ENCODE measurements at places on chromosomes 5 and 9.

- no peak for DNase-seq
These were observed 14.5 kb downstream of the DOCK2 start for GRCh38 chr5:169651526-169651925.

DNA sequence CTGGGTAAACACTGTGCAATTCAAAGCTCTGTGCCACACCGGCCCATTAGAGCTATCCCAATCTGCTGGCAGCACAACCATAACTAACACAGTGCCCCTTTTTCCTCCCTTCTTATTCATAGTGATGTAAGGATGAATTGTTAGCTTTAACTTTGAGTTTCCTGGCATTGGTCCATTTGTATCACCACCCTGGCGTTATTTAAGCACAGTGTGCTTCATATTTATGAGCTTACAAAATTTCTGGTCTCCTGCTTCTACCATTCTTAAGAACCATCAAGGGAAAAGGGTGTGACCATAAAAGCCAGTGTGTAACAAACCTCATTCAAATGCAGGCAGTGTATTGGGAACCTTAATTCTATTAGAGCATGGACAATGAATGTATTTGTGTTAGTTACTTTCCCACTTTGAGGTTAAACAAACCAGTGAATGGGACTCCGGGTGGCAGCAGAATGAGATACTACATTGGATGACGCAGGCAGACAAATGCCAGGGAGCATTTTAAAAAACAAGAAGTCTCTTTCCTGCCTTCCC lies 222.6 kb downstream of the TMEM161B start:
- no peak for DNase-seq

DNA sequence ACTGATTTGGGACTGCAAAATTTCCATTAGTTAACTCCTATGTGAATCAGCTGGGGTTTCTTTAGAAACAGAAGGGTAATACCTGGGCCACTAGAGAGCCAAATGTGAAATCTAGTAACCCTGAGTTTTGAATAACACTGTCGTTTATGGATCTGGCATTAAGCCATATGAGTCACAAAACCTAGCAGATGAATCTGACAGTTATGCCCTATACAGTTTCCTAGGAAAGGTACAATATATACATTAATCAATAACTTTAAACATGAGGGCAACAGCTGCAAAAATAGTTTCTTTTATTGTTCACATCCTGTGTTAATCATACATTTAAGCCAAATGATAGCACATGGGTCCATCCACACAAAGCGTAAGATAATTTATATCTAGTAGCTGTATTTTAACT lies 56.9 kb downstream of the PAM start:
- no peak for DNase-seq

GRCh38 chr9:7976167-7976755 lies 176.7 kb upstream of the DMAC1 start:
- DNase-seq: no peak

GRCh38 chr9:77194423-77194822 lies 17.1 kb downstream of the VPS13A start:
- DNase-seq: no peak

DNA sequence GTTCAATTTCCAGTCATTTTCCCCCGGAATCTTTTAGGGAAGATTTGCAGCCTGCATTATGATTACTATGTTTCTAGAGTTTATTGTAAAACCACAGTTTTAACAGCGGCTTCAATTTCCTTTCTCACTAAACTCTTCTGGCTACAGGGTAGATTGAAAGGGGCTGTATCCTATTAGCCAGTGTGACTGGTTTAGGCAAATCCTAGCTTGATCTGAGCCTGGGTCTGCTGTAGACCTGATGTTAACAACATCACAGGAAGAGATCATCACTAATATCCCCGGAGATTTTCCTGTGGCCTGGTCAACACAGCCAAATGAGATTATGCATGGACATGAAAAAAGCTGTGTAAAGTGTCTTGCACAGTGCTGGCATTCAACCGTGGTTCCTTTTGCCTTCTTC lies 33.4 kb downstream of the STOM start:
- no peak for DNase-seq

- no peak for DNase-seq
These were observed 21.1 kb upstream of the DMRTA1 start for GRCh38 chr9:22425551-22425950.

DNA sequence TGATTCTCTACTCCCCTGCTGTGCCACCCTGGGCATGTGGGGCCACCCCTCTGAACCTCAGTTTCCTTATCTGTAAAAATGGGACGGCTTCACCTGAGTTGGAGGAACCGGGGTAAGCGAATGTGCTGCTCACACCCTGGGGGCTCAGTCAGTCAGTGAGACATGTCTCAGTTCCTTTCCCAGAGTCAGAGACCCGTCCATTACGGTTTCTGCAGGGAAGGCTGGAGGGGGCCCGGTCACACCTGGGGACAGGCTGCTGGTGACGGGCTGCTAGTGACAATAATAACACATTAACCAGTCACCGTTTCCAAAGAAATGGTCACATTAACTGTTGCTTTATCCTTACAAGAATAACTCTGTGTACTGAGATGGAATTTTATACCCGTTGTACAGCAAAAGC lies 282.4 kb downstream of the NSG2 start:
- DNase-seq: no peak

DNA sequence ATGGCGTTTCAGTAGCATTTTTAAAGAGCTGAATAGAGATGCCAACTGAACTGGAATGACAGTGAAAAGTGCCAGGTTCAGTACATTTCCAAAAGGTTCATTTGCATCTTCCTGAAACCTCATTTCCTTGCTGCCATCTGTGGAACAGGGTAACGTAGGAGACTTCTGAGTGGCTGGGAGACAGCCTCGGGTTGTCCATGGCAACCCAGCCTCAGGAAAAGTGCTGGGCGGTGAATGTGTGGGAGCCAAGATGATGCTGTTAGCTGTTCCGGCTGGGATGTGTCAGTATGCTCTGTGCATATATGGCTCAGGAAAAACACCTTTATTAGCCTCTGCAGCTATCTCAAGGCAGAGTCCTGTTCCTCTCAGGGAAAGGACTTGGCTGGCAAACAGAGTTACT lies 87.5 kb downstream of the KLHL3 start:
- no peak for DNase-seq

- DNase-seq: no peak
These were observed 11.5 kb downstream of the ANXA6 start for GRCh38 chr5:151146061-151146460.

DNA sequence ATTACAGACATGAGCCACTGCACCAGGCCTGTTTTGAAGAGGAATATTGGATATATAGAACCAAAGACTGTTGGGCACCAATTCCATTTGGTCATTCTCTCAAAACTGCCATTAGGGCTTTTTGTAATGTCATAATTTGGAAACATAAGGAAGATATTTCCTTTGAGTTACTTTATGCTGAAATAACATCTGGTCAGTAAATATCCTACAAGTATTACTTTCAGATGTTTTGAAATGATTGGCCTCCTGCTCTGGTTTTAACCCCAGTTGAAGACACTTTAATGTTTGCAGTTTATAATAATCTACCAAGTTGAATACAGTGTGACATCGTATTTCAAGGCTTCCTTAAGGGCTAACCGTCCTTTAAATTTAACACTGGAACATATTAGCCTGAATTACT lies 33.6 kb downstream of the LRRTM2 start:
- DNase-seq: no peak

- no peak for DNase-seq
These were observed 74.3 kb downstream of the LRSAM1 start for GRCh38 chr9:127525401-127526188.

GRCh38 chr9:12956805-12957204 lies 182.0 kb downstream of the LURAP1L start:
- no peak for DNase-seq
